ENCODE measurements at places on chromosomes 7 and 10. TPM values are rescaled to one million over a fixed set of nuclear protein-coding genes. Genes with fewer than 3 reads are reported as not detected.

The VWDE gene
- not detected for polyA plus RNA-seq

The MRLN gene
- polyA plus RNA-seq = not detected

The TEX47 gene
- not detected for polyA plus RNA-seq

The EIF5AL1 gene
- polyA plus RNA-seq = 0.21 TPM

The CEP55 gene
- polyA plus RNA-seq = not detected

The IQUB gene
- not detected for polyA plus RNA-seq

The GHRHR gene
- not detected for polyA plus RNA-seq

DNA sequence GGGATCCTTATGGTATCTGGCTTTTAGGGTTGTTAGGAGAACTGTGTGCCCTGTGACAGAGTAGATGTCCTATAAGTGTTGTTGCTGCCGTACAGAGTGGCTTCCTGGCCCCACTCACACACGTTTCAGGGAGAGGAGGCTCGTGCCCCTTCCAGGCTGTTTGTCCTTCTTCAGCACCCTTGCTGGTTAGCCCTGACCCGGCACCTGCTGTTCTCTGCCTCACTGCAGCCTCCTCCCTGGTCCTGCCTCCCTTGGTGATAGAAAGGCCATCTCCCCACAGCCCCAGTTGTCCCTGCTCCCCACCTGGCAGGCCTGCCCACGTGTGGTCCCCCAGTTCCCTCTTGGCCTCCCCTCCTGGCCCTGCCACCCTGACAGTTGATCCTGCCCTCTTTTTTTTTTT, 2.3 kb downstream of the CLIP2 start:
- H3K36me3 ChIP-seq = no peaks in the 10 kb centered on the region
- DNase-seq = no peak
- peaks cover 2% of the 10 kb centered on the region for H3K27me3 ChIP-seq
- H3K4me1 ChIP-seq = peaks cover 51% of the 10 kb centered on the region

DNA sequence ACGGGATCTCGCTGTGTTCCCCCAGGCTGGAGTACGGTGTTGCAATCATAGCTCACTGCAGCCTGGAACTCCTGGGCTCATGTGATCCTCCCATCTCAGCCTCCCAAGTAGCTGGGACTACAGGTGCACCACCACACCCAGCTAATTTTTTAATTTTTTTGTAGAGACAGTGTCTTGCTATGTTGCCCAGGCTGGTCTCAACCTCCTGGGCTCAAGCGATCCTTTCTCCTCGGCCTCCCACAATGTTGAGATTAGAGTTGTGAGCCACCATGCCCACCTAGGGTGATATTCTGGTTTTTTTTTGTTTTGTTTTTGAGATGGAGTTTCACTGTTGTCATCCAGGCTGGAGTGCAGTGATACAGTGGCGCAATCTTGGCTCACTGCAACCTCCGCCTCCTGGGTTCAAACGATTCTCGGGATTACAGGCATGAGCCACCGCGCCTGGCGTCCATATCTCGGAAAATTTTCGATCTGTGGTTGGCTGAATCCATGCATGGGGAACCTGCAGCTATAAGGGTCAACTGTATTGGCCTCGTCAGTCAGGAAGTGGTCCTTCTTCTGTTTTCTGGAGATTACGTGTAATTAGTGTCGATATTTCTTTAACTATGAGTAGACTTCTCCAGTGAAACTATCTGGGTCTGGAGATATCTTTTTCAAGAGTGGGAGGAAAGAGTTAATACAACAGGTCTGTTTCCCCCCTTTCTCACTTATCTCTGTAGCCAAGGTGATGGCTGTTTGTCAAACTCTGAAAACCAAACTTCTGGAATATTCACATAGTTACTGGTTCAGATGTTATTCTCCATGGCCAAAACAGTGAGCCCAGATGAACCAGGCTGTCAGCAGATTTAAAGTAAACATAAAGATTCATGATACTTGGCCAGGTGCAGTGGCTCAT, 21.0 kb upstream of the FIS1 start:
- DNase-seq = no peak
- peaks cover 16% of the 10 kb centered on the region for H3K27me3 ChIP-seq
- no peak overlapping the region for H3K4me3 ChIP-seq
- no peak overlapping the region for H3K27ac ChIP-seq
- H3K36me3 ChIP-seq = no peaks in the 10 kb centered on the region

DNA sequence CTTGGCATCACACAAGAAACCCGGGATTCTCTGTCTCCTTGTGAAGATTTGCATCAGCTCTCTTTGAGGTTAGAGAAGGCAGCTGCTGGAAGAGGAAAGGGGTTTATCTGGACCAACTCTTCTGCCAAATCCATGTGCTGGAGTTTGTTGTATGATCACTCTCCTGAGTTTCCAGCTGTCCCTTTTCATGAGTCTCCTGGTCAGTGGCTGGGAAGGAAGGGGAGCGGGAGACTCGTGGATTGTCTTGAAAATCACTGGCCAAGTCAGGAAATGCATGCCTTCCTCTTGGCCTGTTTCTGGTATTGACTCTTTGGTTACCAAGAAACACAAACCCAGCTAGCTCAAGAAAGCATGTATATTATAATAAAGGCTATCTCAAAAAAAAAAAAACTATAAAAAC, 38.8 kb downstream of the TACR2 start:
- H3K27ac ChIP-seq = no peak overlapping the region
- no peak for DNase-seq
- H3K4me1 ChIP-seq = no peaks in the 10 kb centered on the region
- peaks cover 20% of the 10 kb centered on the region for H3K36me3 ChIP-seq
- no peak overlapping the region for H3K4me3 ChIP-seq
- peaks cover 6% of the 10 kb centered on the region for H3K27me3 ChIP-seq

DNA sequence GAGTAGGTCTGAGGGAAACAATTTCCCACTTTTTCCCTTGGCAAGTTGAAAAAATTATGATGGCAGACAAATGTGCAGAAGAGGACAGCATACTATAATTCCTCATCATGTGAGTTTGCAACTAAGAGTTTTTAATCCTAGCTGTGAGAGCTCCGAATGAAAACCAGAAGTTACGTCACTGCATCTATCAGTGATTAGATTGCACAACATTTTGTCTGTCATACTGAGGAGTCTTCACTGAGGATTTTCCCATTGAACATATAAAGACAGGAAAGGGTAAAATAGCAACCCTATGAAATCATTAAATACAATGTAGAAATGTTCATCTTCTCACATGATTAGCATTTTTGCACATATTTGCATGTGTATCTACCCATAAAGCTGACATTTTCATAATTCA, 45.8 kb downstream of the ZNF736 start:
- H3K4me1 ChIP-seq = no peaks in the 10 kb centered on the region
- H3K36me3 ChIP-seq = peaks cover 30% of the 10 kb centered on the region
- H3K4me3 ChIP-seq = no peak overlapping the region
- H3K27ac ChIP-seq = no peak overlapping the region
- H3K27me3 ChIP-seq = no peaks in the 10 kb centered on the region
- DNase-seq = no peak

DNA sequence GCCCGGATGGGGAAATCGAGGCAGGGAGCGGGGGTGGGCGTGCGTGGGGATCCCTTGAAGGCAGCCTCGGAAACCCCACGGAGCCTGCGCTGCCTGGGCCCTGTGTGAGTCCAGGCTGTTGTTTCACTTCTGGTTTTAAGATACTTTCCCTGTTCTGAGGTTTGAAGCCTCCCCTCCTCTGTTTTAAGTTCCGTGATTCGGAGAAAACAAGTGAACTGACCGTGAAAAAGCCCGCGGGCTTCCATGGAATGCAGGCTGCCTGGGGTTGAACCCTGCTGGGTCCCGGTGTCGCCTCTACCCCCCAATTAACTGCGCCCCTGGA, 401 bp downstream of the LRRC27 start:
- H3K27ac ChIP-seq = peak overlapping the region; percentile 85
- no peak for DNase-seq
- H3K27me3 ChIP-seq = peaks cover 31% of the 10 kb centered on the region
- no peaks in the 10 kb centered on the region for H3K36me3 ChIP-seq

DNA sequence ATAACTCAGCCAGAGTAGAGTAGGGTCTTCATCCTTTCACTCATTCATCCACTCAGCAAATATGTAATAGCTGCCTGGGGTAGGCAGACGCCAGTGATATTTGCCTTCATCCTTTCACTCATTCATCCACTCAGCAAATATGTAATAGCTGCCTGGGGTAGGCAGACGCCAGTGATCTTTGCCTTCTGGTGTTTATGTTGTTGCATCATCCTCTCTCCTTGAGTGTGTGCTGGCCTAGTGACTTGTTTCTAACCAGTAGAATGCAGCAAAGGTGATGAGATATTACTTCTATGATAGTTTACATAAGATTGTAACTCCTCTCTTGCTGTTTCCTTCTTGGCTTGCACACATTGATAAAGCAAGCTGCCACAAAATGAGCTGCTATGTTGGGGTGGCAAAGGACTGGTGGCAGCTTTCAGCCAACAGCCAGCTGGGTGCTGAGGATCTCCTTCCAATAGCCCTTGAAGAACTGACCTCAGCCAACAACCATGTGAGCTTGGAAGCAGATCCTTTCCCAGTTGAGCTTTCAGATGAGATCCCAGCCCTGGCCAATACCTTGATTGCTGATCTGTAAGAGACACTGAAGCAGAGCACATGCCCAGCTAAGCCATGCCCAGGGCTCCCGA, 23.2 kb upstream of the MTPN start:
- peaks cover 23% of the 10 kb centered on the region for H3K36me3 ChIP-seq
- H3K4me3 ChIP-seq = no peak overlapping the region
- H3K27me3 ChIP-seq = no peaks in the 10 kb centered on the region
- no peaks in the 10 kb centered on the region for H3K4me1 ChIP-seq
- DNase-seq = no peak

- no peak overlapping the region for H3K4me3 ChIP-seq
- DNase-seq = no peak
- no peak overlapping the region for H3K27ac ChIP-seq
- peaks cover 5% of the 10 kb centered on the region for H3K27me3 ChIP-seq
Measured at GRCh38 chr7:47826754-47827153, 121.5 kb downstream of the PKD1L1 start.

GRCh38 chr10:114313139-114313538, 74.1 kb downstream of the VWA2 start:
- no peak overlapping the region for H3K4me3 ChIP-seq
- DNase-seq = no peak
- no peaks in the 10 kb centered on the region for H3K4me1 ChIP-seq
- H3K27me3 ChIP-seq = peaks cover 2% of the 10 kb centered on the region

GRCh38 chr10:33565231-33565630, 230.8 kb upstream of the NRP1 start:
- peaks cover 5% of the 10 kb centered on the region for H3K27me3 ChIP-seq
- H3K4me1 ChIP-seq = no peaks in the 10 kb centered on the region
- no peak overlapping the region for H3K27ac ChIP-seq
- no peaks in the 10 kb centered on the region for H3K36me3 ChIP-seq
- no peak for DNase-seq

DNA sequence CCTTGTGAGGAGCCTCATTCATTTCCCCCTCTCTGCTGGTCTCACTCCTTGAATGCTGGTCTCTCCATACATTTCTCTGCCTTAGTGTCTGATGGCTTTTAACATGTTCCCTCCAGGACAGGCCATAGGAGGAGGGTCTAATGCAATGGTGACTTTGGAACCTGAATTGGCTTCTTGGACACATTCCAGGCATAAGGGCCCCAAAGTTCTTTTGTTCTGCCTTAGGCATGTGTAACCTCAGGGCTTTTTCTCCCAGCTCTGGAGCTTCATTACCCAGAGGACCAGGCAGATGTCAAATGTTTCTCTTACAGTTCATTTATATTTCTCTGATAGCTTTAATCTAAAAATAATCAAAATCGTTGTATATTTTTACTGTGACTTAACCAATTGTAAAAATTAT, 162.6 kb downstream of the SDK1 start:
- H3K4me1 ChIP-seq = no peaks in the 10 kb centered on the region
- H3K27ac ChIP-seq = no peak overlapping the region
- peaks cover 6% of the 10 kb centered on the region for H3K27me3 ChIP-seq
- H3K4me3 ChIP-seq = no peak overlapping the region

- DNase-seq = peak; percentile 50
- no peaks in the 10 kb centered on the region for H3K36me3 ChIP-seq
- peaks cover 21% of the 10 kb centered on the region for H3K4me1 ChIP-seq
- H3K4me3 ChIP-seq = no peak overlapping the region
- H3K27me3 ChIP-seq = peaks cover 27% of the 10 kb centered on the region
Measured at GRCh38 chr10:110221721-110222261, 14.4 kb downstream of the MXI1 start.

DNA sequence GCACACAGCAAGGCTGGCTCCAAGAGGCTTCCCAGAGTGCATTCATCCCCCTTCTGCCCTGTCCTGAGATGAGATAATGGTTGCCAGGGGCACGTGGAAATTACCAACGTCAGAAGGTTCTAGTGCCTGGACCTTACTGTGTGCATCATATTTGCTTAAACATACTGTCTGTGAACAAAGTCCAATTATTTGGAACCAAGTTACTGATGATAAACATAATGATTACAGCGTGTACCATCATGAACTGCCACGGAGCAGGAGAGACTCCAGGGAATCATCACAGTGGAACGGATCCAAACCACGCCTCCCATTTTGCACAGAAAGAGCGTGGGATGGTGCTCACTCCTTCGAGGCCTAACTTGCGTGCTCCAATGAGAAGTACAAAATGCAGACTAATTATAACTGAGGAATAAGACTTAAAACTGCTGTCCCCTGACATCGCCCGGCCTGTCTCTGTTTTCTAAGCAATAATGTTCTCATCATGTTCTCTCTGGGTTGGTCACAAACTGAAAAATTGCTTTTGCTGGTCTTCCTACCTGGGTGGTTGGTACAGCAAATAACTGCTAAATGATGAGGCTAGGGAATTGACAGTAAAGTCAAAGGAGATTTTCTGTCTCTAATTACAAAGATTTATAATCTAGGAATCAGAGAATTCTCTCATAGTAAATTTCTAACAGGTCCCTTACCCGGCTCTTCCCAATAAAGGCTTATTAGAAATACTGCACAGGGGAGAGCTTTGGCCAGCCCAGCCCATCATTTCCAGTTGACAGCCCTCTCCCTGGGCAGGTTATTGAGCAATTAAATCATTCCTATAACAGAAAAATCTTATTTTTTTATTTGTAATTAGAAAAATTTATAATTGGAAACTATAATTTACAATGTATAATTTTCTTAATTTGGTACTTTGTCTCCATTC, 182.2 kb downstream of the CAMK1D start:
- H3K27me3 ChIP-seq = no peaks in the 10 kb centered on the region
- no peaks in the 10 kb centered on the region for H3K36me3 ChIP-seq
- no peak for DNase-seq
- no peak overlapping the region for H3K27ac ChIP-seq

DNA sequence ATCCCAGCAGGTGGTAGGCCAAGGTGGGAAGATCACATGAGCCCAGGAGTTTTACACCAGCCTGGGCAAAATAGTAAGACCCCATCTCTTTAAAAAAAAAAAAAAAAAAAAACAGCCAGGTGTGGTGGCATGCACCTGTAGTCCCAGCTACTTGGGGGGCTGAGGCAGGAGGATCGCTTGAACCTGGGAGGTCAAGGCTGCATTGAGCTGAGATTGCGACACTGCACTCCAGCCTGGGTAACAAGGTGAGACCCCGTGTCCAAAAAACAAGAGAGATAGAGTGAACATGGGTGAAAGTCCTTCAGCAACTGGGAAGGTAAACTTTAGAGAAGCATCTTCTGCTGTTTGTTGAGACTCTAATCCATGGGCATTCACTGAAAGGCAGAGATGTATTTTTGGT, 6.3 kb upstream of the LAMTOR4 start:
- no peaks in the 10 kb centered on the region for H3K4me1 ChIP-seq
- peaks cover 9% of the 10 kb centered on the region for H3K27me3 ChIP-seq
- DNase-seq = no peak
- no peak overlapping the region for H3K27ac ChIP-seq
- no peak overlapping the region for H3K4me3 ChIP-seq

GRCh38 chr7:77199013-77199966, at the start of gene FGL2:
Gene FGL2 (minus strand): TSS chr7:77199819. CDS start chr7:77199793, 26 bp downstream.
- DNase-seq = peak; percentile 49
- H3K4me1 ChIP-seq = peaks cover 55% of the 10 kb centered on the region
- H3K36me3 ChIP-seq = no peaks in the 10 kb centered on the region
- no peaks in the 10 kb centered on the region for H3K27me3 ChIP-seq
- peak within 1 kb of the TSS; percentile 93 for H3K27ac ChIP-seq

Measured in immature natural killer cell (primary cell).